ENCODE measurements at places on chromosomes 4 and X.
A peak's percentile ranks its signal among the peaks of the same experiment; 100 is the strongest.

- H3K4me3 ChIP-seq = no peak overlapping the region
- H3K27me3 ChIP-seq = no peaks in the 10 kb centered on the region
- H3K4me1 ChIP-seq = no peaks in the 10 kb centered on the region
These were observed 101.5 kb upstream of the C1GALT1C1 start for GRCh38 chrX:120731386-120731785.

GRCh38 chrX:101659601-101660063 lies at the start of gene ARMCX2:
Gene ARMCX2 (minus strand): TSS chrX:101659850. CDS start chrX:101657588, 2,262 bp downstream.
- H3K27me3 ChIP-seq = no peaks in the 10 kb centered on the region
- H3K4me1 ChIP-seq = peaks cover 3% of the 10 kb centered on the region
- peak within 1 kb of the TSS; percentile 39 for H3K4me3 ChIP-seq
- H3K27ac ChIP-seq = peak within 1 kb of the TSS; percentile 82
- no peaks in the 10 kb centered on the region for H3K36me3 ChIP-seq

GRCh38 chrX:124228849-124229248 lies 103.6 kb upstream of the TEX13D start:
- H3K4me1 ChIP-seq = no peaks in the 10 kb centered on the region
- no peak overlapping the region for H3K4me3 ChIP-seq
- H3K36me3 ChIP-seq = no peaks in the 10 kb centered on the region
- H3K27ac ChIP-seq = no peak overlapping the region
- no peak for DNase-seq

DNA sequence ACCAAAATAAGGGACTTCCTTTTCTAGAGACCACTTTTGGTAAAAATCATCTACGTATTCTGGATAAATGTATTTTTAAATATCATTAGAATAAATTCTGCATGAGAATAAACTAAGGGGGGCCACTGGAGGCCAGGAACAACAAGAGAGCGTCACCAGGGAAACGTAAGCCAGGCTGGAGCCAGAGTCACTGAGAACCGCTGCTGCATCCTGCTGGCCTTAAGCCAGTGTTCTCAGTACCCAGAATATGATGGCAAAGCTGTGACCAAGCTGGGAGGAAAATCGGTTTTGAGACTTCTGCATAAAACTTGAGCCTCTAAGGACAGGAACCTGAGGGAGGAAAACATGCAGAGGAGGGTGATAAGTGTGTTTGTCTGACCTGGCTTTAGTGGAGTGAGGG lies 63.0 kb upstream of the FAM9A start:
- H3K27me3 ChIP-seq = no peaks in the 10 kb centered on the region
- H3K27ac ChIP-seq = no peak overlapping the region
- H3K36me3 ChIP-seq = no peaks in the 10 kb centered on the region
- H3K4me1 ChIP-seq = no peaks in the 10 kb centered on the region
- H3K4me3 ChIP-seq = no peak overlapping the region

- no peaks in the 10 kb centered on the region for H3K27me3 ChIP-seq
- H3K27ac ChIP-seq = no peak overlapping the region
- no peaks in the 10 kb centered on the region for H3K36me3 ChIP-seq
- no peak overlapping the region for H3K4me3 ChIP-seq
- no peak for DNase-seq
These were observed 205.1 kb downstream of the STK32B start for GRCh38 chr4:5256421-5256820.

DNA sequence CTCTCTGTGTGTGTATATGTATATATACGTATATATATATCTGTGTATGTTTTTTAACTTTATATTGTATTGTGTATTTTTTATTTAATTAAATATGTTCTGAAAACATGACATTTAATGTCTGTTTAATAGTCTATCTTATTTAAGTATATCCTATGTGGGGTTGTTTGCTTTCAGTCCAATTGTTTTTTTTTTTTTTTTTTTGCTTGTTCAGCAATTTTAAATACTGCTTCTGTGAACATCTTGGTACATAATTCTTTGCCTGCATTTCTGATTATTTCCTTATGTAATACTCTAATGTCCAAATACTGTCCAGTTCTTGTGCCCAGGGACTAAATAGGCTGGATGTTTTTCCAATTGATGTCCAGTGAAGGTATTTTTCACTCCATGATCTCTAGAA lies 45.1 kb upstream of the MAD2L1 start:
- no peaks in the 10 kb centered on the region for H3K27me3 ChIP-seq
- DNase-seq = no peak
- no peaks in the 10 kb centered on the region for H3K36me3 ChIP-seq

DNA sequence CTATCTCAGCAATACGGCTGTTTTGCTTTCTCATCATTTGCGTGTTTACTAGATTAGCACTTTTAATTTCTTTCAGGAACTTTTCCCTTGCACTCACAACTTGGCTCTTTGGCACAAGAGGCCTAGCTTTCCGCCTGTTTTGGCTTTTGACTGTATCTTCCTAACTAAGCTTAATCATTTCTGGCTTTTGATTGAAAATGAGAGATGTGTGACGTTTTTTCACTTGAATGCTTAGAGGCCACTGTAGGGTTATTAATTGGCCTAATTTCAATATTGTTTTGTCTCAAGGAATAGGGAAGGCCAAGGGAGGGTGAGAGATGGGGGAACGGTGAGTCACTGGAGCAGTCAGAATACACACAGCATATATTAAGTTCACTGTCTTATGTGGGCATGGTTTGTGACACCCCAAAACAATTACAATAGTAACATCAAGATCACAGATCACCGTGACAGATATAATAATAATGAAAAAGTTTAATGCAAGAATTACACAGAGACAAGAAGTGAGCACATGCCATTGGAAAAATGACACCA lies 27.3 kb downstream of the MND1 start:
- H3K4me1 ChIP-seq = no peaks in the 10 kb centered on the region
- H3K27me3 ChIP-seq = no peaks in the 10 kb centered on the region
- no peaks in the 10 kb centered on the region for H3K36me3 ChIP-seq
- H3K27ac ChIP-seq = no peak overlapping the region

DNA sequence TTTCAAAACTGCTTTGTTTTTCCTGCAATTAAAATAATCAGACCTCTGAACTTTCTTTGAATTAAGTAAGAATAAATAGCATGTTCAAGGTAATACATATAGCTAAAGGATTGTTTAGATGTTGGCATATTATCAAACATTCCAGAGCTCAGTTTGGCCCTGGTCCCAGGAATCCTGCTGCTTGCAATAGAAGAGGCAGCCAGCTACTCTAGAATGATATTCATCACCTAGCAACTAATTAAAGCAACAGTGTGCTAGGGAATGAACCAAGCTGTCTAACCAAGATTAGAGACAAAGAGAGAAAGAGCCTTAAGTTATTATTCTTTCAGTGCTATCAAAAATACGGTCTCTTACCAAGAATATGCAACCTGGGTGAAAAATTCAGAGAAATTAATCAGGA lies 460.9 kb downstream of the GABRG1 start:
- H3K4me3 ChIP-seq = no peak overlapping the region
- DNase-seq = no peak
- H3K4me1 ChIP-seq = no peaks in the 10 kb centered on the region
- no peaks in the 10 kb centered on the region for H3K36me3 ChIP-seq
- H3K27me3 ChIP-seq = no peaks in the 10 kb centered on the region

DNA sequence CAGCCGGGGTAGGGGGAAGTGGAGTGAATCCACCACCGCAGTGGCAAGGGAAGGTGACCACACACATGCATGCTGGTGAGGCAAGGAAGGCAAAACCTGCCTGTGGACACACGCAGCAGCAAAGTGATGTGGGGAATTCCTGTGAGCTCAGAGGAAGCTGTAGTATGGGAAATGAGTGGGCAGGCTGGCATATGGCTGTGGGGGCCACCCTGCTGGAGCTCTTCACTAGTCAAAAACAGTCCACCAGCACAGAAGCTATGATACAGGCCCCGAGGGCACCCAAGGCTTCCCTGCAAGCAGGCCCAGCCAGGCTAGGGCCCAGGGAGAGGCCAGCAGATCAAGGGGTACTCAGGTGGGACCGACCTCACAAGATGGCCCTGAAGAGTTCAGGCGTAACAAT lies 239.1 kb downstream of the CHM start:
- H3K36me3 ChIP-seq = no peaks in the 10 kb centered on the region
- no peak overlapping the region for H3K27ac ChIP-seq
- no peak for DNase-seq
- H3K4me3 ChIP-seq = no peak overlapping the region
- H3K27me3 ChIP-seq = no peaks in the 10 kb centered on the region
- H3K4me1 ChIP-seq = no peaks in the 10 kb centered on the region

DNA sequence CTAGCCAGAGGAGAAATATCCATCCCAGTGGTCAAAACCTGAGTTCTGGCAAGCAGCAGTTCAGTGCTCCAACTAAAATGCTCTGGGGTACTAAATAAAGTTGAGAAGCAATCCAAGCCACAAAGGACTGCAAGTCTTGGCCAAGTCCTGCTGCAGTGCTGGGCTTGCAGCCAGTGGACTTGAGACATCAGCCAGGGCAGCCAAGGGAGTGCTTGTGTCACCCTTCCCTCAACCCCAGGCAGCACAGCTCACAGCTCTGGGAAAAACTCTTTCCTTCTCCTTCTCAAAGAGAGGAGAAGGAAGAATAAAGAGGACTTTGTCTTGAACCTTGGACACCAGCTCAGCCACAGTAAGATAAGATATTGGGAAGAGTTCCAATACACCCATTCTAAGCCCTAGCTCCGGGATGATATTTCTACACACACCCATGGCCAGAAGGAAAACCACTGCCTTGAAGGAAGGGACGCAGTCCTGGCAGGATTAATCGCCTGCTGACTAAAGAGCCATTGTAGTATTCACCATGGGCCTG lies 99.8 kb downstream of the PTCHD1 start:
- no peak overlapping the region for H3K27ac ChIP-seq
- no peaks in the 10 kb centered on the region for H3K36me3 ChIP-seq
- H3K27me3 ChIP-seq = no peaks in the 10 kb centered on the region
- no peaks in the 10 kb centered on the region for H3K4me1 ChIP-seq
- no peak overlapping the region for H3K4me3 ChIP-seq

DNA sequence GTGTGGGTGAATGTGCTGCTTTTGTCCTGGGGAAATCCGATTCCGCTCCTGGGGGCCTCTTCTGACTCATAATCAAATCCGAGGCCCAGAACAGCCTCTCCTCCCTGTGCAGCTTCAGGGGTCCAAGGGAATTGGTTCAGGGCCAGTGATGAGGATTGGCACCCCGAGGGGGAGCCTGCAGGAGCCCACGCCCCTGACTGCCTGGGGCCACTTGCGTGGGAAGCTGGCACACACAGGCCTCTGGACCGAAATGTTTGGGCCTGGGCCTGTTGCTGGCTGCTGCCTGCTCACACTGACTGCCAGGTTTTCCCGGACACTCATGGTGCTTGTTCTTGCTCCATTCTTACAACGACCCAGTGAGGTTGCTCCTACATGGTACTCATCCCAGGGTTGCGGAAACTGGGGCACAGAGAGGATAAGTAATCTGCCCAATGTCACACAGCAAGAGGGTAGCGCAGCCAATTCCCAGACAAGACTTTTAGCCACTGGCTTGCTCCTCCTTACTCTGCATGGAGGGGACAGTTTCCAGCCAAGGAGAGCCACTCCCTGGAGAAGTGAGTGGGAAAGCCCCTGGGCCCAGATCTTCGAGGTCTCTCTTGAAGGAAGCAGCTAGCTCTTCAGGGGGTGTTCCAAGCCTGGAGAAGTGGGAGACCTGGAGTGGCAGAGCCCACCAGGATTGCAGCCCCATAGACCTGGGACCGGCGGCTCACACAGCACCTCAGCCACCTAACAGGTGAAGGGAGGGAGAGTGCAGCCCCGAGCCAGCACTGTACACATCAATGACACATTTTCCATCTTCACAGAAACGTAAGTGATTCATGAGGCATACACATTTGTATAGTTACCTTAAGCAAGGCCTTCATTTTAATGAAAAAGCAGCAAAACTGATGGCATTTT lies 20.3 kb downstream of the CFAP99 start:
- no peak for DNase-seq
- H3K4me3 ChIP-seq = no peak overlapping the region
- H3K27ac ChIP-seq = no peak overlapping the region

DNA sequence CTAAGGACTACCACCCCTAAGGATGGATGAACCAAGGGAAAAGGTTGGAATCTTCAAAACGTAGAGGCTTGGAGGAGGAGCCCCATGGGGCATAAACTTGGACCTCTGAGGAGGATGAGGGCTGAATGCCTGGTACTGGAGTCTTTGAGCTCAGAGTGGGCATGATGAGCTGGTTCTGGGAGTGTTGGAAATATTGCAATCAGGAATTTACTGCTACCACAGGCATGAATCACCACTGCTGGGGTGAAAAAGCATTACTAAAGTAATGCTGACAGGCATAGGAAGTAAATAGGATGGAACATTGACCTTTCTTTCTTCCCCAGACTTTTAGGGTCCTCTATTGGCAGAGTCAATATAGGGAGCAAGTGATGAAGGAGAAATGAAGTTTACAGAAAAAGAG lies 105.8 kb upstream of the RPS6KA3 start:
- no peak for DNase-seq
- no peaks in the 10 kb centered on the region for H3K36me3 ChIP-seq
- no peaks in the 10 kb centered on the region for H3K4me1 ChIP-seq
- no peak overlapping the region for H3K4me3 ChIP-seq
- H3K27me3 ChIP-seq = no peaks in the 10 kb centered on the region
- no peak overlapping the region for H3K27ac ChIP-seq

- H3K36me3 ChIP-seq = no peaks in the 10 kb centered on the region
- H3K4me3 ChIP-seq = no peak overlapping the region
- no peaks in the 10 kb centered on the region for H3K27me3 ChIP-seq
- peaks cover 4% of the 10 kb centered on the region for H3K4me1 ChIP-seq
These were observed 71.8 kb upstream of the NR3C2 start for GRCh38 chr4:148514041-148514440.

- H3K36me3 ChIP-seq = no peaks in the 10 kb centered on the region
- no peaks in the 10 kb centered on the region for H3K4me1 ChIP-seq
- no peak overlapping the region for H3K27ac ChIP-seq
- peak; percentile 61 for DNase-seq
These were observed 117.9 kb downstream of the CPZ start for GRCh38 chr4:8710416-8710815.

GRCh38 chrX:47232803-47233332 lies at the start of gene USP11:
Gene USP11 (plus strand): TSS chrX:47233009. CDS start chrX:47233044, 35 bp downstream.
- H3K4me1 ChIP-seq = peaks cover 37% of the 10 kb centered on the region
- peak within 1 kb of the TSS; percentile 41 for H3K4me3 ChIP-seq
- H3K27ac ChIP-seq = peak within 1 kb of the TSS; percentile 90
- peaks cover 25% of the 10 kb centered on the region for H3K36me3 ChIP-seq
- no peaks in the 10 kb centered on the region for H3K27me3 ChIP-seq

GRCh38 chr4:1297023-1297395 lies 7.3 kb downstream of the MAEA start:
- peak; percentile 66 for DNase-seq
- no peaks in the 10 kb centered on the region for H3K27me3 ChIP-seq
- peaks cover 92% of the 10 kb centered on the region for H3K4me1 ChIP-seq
- H3K36me3 ChIP-seq = peaks cover 55% of the 10 kb centered on the region
- H3K27ac ChIP-seq = no peak overlapping the region
- H3K4me3 ChIP-seq = no peak overlapping the region

DNA sequence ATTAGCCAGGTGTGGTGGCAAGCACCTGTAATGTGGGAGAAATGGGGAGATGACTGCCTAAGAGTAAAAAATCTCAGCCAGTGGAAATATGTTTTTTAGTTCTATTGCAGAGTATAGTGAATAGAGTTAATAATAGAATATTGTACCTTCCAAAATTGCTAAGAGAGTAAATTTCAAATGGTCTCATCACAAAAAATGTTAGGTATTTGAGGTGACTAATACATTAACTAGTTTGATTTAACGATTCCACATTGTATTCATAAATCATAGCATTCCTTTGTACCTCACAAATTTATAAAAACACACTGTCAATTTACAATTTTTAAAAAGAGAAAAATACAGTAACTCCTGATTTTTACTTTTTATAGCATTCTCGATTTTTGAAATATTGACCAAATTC lies 681.5 kb upstream of the EPHA5 start:
- H3K27me3 ChIP-seq = no peaks in the 10 kb centered on the region
- no peaks in the 10 kb centered on the region for H3K36me3 ChIP-seq
- H3K27ac ChIP-seq = no peak overlapping the region
- H3K4me3 ChIP-seq = no peak overlapping the region

Data from spleen (tissue), 13 donors.